Renal pelvis (tissue), 12 donors: ENCODE measurements at places on chromosomes 3 and 15. TPM values are rescaled to one million over a fixed set of nuclear protein-coding genes. Genes with fewer than 3 reads are reported as not detected.
A peak's percentile ranks its signal among the peaks of the same experiment; 100 is the strongest.

The ADAMTS17 gene
- polyA plus RNA-seq: 2.1 TPM

DNA sequence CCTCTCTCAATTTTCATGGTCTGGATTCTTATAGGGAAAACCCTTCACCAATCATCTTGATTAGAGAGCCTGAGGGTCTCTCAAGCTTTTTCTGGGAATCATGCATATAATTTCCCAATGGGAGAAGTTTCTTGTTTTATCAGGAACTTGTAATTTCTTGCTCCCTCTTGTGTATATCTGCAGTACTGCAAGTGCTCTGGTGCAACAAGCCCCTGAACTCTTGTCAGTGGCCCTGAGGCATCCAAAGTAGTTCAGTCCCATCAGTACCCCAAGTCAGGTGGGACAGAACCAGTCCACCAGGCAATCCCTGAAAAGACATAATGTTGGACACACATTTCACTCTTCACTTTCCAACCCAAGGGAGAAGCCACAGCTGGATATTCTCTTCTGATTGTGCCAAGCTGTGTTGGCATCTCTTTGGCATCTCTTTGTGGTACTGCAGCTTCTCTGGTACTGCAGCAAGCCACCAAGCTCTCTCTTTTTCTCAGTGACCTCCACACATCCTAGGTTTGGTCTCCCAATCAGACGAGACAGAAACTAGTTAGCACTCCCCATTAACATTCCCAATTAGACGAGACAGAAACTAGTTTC lies 214.5 kb downstream of the ZIC4 start:
- peak; percentile 27 for DNase-seq

DNA sequence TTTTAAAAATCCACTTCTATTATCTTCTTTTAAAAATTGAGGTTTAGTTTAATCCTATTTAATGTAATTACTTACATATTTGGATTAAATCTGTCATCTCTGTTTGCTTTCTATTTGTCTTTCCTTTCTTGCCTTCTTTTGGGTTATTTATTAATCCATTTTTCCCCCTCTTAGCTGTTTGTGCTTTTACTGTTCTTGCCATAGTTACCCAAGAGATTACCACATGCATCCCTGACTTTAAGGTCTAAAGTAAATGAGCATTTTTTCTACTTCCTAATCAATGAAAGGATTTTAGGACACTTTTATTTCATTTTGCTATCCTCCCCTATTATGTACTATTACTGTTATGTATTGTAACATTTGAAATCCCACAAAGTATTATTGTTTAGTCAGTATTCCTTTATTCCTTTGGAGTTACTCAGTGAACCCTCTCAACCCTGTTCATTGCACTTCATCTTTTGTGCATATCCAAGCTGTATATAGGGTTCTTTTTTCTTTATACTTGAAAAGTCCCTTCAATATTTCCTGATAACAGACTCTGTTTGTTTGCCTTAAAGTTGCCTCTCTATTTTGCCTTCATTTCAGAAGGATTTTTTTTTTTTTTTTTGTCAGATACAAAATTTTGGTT lies 62.7 kb downstream of the MEF2A start:
- no peak for DNase-seq

GRCh38 chr15:93415576-93415975 lies 326.6 kb upstream of the RGMA start:
- no peak for DNase-seq
